ENCODE measurements at places on chromosomes 2 and 18. TPM values are rescaled to one million over a fixed set of nuclear protein-coding genes. Genes with fewer than 3 reads are reported as not detected.

- DNase-seq, result no peak
- H3K27me3 ChIP-seq, result peaks cover 8% of the 10 kb centered on the region
- peaks cover 13% of the 10 kb centered on the region for H3K4me1 ChIP-seq
- no peak overlapping the region for H3K27ac ChIP-seq
These were observed 169.4 kb downstream of the NEDD4L start for GRCh38 chr18:58213440-58213839.

DNA sequence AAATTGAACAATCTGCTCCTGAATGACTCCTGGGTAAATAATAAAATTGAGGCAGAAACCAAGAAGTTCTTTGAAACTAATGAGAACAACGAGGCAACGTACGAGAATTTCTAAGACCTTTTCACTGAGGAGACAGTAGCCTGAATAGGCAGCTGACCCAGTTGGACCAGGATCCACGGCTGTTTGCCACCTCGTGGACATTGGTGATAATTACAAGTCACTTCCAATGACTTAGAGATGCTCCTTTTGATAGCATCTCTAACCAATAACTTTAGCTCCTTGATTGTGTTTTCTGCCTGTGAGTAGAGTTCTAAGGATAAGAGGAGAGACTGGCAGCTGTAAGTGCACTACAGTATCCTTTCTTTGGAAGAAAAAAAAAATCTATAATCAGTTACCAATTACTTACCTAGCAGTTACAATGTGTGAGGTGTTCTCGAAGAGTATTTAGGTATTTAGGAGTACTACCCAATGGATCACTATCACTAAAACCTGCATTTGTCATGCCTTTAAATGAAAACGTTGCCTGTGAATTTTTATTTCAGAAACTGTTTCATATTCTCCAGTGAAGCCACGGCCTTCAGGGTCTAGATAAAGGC lies 31.3 kb upstream of the CNTNAP5 start:
- no peaks in the 10 kb centered on the region for H3K36me3 ChIP-seq
- H3K27ac ChIP-seq, result no peak overlapping the region
- peak; percentile 56 for DNase-seq
- H3K4me1 ChIP-seq, result peaks cover 2% of the 10 kb centered on the region
- H3K27me3 ChIP-seq, result no peaks in the 10 kb centered on the region
- H3K4me3 ChIP-seq, result no peak overlapping the region

- no peak overlapping the region for H3K27ac ChIP-seq
- H3K4me3 ChIP-seq, result no peak overlapping the region
- peaks cover 24% of the 10 kb centered on the region for H3K4me1 ChIP-seq
- H3K36me3 ChIP-seq, result no peaks in the 10 kb centered on the region
- no peak for DNase-seq
These were observed 12.3 kb downstream of the PMAIP1 start for GRCh38 chr18:59912007-59912550.

- H3K4me3 ChIP-seq, result no peak overlapping the region
- H3K4me1 ChIP-seq, result peaks cover 15% of the 10 kb centered on the region
- peaks cover 7% of the 10 kb centered on the region for H3K36me3 ChIP-seq
- DNase-seq, result no peak
- H3K27ac ChIP-seq, result peak overlapping the region; percentile 29
- peaks cover 66% of the 10 kb centered on the region for H3K27me3 ChIP-seq
These were observed 4.7 kb upstream of the SATB2 start for GRCh38 chr2:199462347-199462955.

GRCh38 chr2:202763916-202764315 lies 107.7 kb downstream of the ICA1L start:
- H3K27me3 ChIP-seq, result no peaks in the 10 kb centered on the region
- no peak for DNase-seq
- peaks cover 27% of the 10 kb centered on the region for H3K4me1 ChIP-seq
- H3K27ac ChIP-seq, result peak overlapping the region; percentile 20

- peaks cover 8% of the 10 kb centered on the region for H3K4me1 ChIP-seq
- no peak overlapping the region for H3K4me3 ChIP-seq
- peak; percentile 53 for DNase-seq
- H3K36me3 ChIP-seq, result no peaks in the 10 kb centered on the region
- no peaks in the 10 kb centered on the region for H3K27me3 ChIP-seq
- H3K27ac ChIP-seq, result no peak overlapping the region
These were observed 652 bp downstream of the NEU4 start for GRCh38 chr2:241809383-241810306.

DNA sequence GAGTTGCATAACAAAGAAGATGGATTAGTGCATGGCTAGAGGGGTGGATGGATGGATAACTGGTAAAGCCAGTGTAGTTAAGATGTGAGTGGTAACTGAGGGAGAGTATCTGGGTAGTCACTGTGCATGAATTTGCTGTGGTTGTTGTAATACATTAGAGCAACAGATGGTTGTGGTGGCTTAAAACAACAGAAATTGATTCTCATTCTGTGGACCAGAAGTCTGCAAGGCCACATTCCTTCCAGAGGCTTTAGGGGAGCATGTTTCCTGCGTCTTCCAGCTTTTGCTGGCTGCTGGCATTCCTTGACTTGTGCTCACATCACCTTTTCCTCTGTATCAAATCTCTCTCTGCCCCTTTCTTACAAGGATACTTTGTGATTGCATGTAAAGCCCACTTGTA lies 155.4 kb downstream of the ASB1 start:
- DNase-seq, result no peak
- H3K27me3 ChIP-seq, result peaks cover 8% of the 10 kb centered on the region

DNA sequence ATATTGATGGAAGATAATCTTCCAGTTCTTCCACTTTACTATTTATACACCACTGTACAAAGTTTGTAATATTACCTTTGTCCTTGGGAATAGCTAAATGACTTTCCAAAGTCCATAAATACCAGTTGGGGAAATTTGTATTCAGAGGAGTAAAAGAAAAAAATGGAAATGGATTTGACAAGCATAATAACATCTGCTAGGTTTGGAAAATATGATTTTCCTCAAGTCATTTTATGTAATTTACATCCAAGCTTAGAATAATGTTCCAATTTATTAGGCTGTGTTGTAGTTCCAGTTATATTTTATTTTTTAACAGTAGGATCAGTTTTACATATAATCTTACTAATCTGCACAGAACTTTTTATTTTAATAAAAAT lies 563.0 kb upstream of the PKDCC start:
- H3K4me1 ChIP-seq, result no peaks in the 10 kb centered on the region
- no peak overlapping the region for H3K4me3 ChIP-seq
- no peak overlapping the region for H3K27ac ChIP-seq
- no peaks in the 10 kb centered on the region for H3K36me3 ChIP-seq
- DNase-seq, result no peak

GRCh38 chr2:101302016-101302415 lies 6.5 kb downstream of the RNF149 start:
- no peaks in the 10 kb centered on the region for H3K27me3 ChIP-seq
- no peak overlapping the region for H3K4me3 ChIP-seq
- peaks cover 62% of the 10 kb centered on the region for H3K4me1 ChIP-seq
- no peak overlapping the region for H3K27ac ChIP-seq
- H3K36me3 ChIP-seq, result peaks cover 50% of the 10 kb centered on the region

DNA sequence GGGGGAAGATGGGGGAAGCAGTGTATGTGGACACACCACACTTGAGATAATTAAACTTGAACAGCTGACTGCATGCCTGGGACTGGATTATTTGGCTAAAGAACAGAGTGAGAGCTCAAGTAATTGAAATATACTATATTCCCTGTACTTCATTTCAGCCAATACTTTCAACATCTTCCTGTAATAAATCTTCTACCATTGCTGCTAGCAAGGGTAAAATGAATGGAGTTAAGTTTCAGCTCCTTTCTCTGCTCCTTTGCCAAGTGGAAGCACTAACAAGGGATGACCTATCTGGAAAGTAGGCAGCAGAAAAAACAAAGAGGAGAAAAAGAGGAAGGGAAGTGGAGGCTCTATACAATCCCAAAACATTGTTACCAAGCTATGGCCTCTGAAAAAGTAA lies 50.9 kb downstream of the MMADHC start:
- DNase-seq, result no peak
- H3K4me3 ChIP-seq, result peak overlapping the region; percentile 13
- H3K27me3 ChIP-seq, result peaks cover 3% of the 10 kb centered on the region
- peak overlapping the region; percentile 35 for H3K27ac ChIP-seq
- H3K36me3 ChIP-seq, result no peaks in the 10 kb centered on the region

DNA sequence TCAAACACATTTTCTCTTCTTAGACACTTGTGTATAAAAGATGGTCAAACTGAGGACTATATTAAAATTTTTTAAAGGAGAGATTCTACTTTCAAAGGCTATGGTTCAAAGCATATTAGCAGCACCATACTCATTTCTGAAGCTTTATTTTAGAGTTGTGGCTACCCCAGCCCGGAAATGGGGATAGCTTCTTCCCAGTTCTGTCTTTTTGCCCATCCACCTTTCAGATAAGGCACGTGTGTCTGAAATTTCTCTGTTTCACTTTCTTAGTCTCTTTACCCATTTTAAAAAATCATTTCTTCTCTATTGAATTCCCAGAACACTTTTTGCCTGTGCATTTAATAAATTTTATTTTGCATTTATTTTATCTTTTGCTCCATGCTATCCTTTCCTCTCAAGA lies 431.5 kb downstream of the RNF144A start:
- H3K4me3 ChIP-seq, result no peak overlapping the region
- no peak for DNase-seq
- no peaks in the 10 kb centered on the region for H3K36me3 ChIP-seq

DNA sequence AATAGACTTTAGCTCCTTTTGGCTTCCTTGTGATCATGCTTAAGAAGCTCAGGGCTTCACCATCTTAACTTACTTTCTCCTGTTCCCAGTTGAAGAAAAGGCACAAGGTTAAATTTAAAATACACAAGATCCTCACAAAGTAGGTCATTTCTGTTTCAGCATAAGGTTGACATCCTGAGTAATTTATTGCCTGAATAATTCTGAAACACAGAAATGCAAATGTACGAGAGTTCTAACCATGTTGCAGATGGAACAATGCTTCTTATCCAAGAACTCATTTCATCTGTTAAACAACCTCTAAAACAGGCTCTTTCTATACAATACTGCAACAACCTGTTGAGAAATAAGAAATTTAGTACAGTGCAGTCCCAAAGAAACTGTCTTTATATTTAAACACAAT lies 395.2 kb downstream of the BCL11A start:
- no peaks in the 10 kb centered on the region for H3K4me1 ChIP-seq
- no peak overlapping the region for H3K4me3 ChIP-seq
- H3K27me3 ChIP-seq, result peaks cover 3% of the 10 kb centered on the region
- H3K36me3 ChIP-seq, result no peaks in the 10 kb centered on the region
- no peak overlapping the region for H3K27ac ChIP-seq
- no peak for DNase-seq

- DNase-seq, result peak; percentile 45
- peaks cover 17% of the 10 kb centered on the region for H3K36me3 ChIP-seq
- H3K4me3 ChIP-seq, result no peak overlapping the region
- no peaks in the 10 kb centered on the region for H3K27me3 ChIP-seq
These were observed 46.9 kb upstream of the UBXN4 start for GRCh38 chr2:135694711-135695110.

GRCh38 chr2:214607051-214607450 lies 196.2 kb downstream of the VWC2L start:
- no peaks in the 10 kb centered on the region for H3K4me1 ChIP-seq
- H3K27ac ChIP-seq, result no peak overlapping the region
- peak; percentile 9 for DNase-seq

- no peaks in the 10 kb centered on the region for H3K4me1 ChIP-seq
- H3K27me3 ChIP-seq, result no peaks in the 10 kb centered on the region
- no peak for DNase-seq
- no peaks in the 10 kb centered on the region for H3K36me3 ChIP-seq
These were observed 373.6 kb downstream of the CDH7 start for GRCh38 chr18:66124394-66124793.

DNA sequence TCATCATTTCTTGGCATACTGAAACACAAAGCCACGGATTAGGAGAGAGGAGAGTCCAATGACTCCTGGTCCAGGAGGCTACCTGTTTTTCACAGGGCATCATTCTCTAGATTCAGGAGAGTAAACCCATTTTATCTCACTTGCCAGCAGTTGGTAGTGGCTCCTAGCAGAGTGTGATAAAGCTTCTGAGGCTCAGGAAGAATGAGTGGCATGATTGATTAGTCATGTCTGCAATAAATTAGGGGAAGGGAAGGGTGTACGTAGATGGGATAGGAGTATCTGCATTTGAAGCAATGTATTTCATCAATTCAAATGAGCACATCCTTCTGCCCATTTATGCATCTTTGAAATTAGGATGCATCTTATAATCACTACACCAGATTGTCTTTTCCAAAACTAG lies 31.1 kb upstream of the PNO1 start:
- DNase-seq, result no peak
- no peaks in the 10 kb centered on the region for H3K36me3 ChIP-seq
- no peak overlapping the region for H3K27ac ChIP-seq
- H3K4me1 ChIP-seq, result peaks cover 4% of the 10 kb centered on the region
- no peaks in the 10 kb centered on the region for H3K27me3 ChIP-seq

- DNase-seq, result peak; percentile 41
- H3K36me3 ChIP-seq, result no peaks in the 10 kb centered on the region
- peaks cover 7% of the 10 kb centered on the region for H3K4me1 ChIP-seq
- H3K4me3 ChIP-seq, result no peak overlapping the region
- no peaks in the 10 kb centered on the region for H3K27me3 ChIP-seq
These were observed 56.9 kb downstream of the COMMD1 start for GRCh38 chr2:61962095-61962984.

- peaks cover 21% of the 10 kb centered on the region for H3K27me3 ChIP-seq
- no peaks in the 10 kb centered on the region for H3K36me3 ChIP-seq
- H3K4me3 ChIP-seq, result no peak overlapping the region
- DNase-seq, result no peak
- no peak overlapping the region for H3K27ac ChIP-seq
- no peaks in the 10 kb centered on the region for H3K4me1 ChIP-seq
These were observed 93.7 kb upstream of the ZNF516 start for GRCh38 chr18:76588601-76589226.

- H3K27ac ChIP-seq, result no peak overlapping the region
- H3K36me3 ChIP-seq, result no peaks in the 10 kb centered on the region
- peak overlapping the region; percentile 17 for H3K4me3 ChIP-seq
- peaks cover 34% of the 10 kb centered on the region for H3K27me3 ChIP-seq
- DNase-seq, result no peak
These were observed 49.5 kb upstream of the POLE4 start for GRCh38 chr2:74908748-74909444.

The PPP1R1C gene
- total RNA-seq, result not detected

The CYTIP gene
- total RNA-seq, result 321 TPM

The LBX2 gene
- 0.36 TPM for total RNA-seq

The DYNC1I2 gene
- total RNA-seq, result 55.1 TPM

The GBX2 gene
- total RNA-seq, result not detected

The TWIST2 gene
- total RNA-seq, result not detected

The RGPD3 gene
- 0.21 TPM for total RNA-seq

The REG1A gene
- not detected for total RNA-seq

The GCG gene
- total RNA-seq, result not detected

The DAPL1 gene
- total RNA-seq, result not detected

Data from activated CD4-positive, alpha-beta T cell treated with anti-CD3 and anti-CD28 coated beads, Interleukin-2, amount 10 ng/mL, durations not matched to agents 24 days and 14 days (primary cell).